ENCODE measurements at places on chromosomes 12 and 14.
A peak's percentile ranks its signal among the peaks of the same experiment; 100 is the strongest.

DNA sequence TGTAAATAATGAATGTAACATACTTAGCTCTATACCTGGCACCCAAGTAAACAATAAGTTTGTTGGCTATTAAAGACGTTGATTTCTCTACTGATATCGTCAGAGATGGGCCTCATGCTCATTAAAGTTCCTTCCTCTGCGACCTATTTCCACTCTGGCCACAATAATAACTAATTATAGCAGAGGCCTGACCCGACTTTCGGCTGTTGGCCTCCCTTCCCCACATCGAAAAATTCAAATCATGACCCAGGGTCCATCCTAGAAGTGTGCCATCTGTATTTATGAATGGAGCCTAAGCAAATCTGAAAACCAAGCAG is 321 bp upstream of the USP30 start:
- DNase-seq, result no peak

DNA sequence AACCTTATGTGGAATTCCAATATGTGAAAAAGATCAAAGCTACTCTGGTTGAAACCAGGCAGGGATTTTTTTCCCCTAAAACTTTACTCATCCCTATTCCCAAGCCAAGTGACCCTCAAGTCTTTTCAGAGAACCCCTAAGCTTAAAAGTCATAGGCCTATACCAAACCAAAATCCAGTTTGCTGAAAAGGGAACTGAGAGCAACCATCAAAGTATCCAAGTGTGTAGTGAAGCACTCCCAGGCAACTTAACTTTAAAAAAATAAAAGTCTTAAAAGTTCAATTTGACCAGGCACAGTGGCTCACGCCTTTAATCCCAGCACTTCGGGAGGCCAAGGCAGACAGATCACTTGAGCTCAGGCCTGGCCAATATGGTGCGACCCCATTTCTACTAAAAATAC is 101.2 kb upstream of the DAAM1 start:
- no peak for DNase-seq

DNA sequence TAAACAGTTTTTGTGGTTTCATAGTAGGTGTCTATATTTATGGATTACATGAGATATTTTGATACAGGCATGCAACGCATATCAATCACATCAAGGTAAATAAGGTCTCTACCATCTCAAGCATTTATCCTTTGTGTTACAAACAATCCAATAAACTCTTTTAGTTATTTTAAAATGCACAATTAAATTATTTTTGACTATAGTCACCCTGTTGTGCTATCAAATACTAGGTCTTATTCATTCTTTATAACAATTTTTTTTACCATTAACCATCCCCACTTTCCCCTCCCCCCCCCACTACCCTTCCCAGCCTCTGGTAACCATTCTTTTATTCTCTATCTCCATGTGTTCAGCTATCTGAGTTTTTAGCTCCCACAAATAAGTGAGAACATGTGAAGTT is 175.7 kb upstream of the FBXO33 start:
- DNase-seq, result no peak

DNA sequence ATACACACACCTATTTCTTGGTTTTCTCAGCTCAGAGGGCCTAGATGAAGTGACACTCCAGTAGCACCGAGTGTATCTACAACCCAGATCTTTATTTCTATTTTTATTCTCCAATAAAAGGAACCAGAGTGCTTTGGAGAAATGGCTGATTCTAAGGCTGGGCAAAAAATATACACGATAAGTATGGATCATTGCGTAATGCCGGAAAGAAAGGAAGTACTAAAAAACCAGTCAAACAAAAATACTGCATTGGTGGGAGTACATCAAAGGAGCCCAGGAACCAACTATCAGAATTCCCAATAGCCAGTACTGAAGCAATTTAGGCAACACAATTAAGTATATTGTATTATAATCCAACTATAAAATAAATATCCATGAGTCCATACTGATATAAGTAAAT is 400.9 kb upstream of the CCDC196 start:
- no peak for DNase-seq

- DNase-seq, result no peak
These were observed 437.8 kb downstream of the NPAS3 start for GRCh38 chr14:33376510-33376909.

DNA sequence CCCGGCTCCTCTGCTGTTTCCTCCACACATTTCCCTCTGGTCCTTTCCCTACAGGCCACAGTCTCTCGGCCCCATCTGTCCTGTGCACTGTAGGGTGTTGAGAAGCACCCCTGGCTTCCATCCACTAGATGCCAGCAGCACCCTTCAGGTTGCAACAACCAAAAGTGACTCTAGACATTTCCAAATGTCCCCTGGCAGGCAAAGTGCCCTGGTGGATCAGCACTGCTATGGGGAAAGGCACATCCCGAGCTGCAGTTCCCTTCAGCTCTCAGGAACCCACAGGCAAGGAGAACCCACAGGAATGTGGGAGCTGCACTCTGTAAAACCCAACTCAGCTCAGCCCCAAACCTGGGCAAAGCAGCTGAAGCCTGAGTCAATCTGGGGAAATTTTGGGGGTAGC is 77.0 kb downstream of the RBM19 start:
- no peak for DNase-seq

- DNase-seq, result peak; percentile 87
These were observed 65.0 kb downstream of the SETD3 start for GRCh38 chr14:99415496-99416281.

- DNase-seq, result no peak
These were observed 77.7 kb upstream of the DBX2 start for GRCh38 chr12:45128637-45129036.

- DNase-seq, result no peak
These were observed 39.3 kb upstream of the CAPRIN2 start for GRCh38 chr12:30794020-30794419.

GRCh38 chr14:69289811-69290520 is 30.0 kb downstream of the GALNT16 start:
- DNase-seq, result no peak

GRCh38 chr14:94638339-94638738 is 26.1 kb downstream of the SERPINA3 start:
- no peak for DNase-seq

- DNase-seq, result no peak
These were observed 314.6 kb downstream of the GRIN2B start for GRCh38 chr12:13666806-13667205.

DNA sequence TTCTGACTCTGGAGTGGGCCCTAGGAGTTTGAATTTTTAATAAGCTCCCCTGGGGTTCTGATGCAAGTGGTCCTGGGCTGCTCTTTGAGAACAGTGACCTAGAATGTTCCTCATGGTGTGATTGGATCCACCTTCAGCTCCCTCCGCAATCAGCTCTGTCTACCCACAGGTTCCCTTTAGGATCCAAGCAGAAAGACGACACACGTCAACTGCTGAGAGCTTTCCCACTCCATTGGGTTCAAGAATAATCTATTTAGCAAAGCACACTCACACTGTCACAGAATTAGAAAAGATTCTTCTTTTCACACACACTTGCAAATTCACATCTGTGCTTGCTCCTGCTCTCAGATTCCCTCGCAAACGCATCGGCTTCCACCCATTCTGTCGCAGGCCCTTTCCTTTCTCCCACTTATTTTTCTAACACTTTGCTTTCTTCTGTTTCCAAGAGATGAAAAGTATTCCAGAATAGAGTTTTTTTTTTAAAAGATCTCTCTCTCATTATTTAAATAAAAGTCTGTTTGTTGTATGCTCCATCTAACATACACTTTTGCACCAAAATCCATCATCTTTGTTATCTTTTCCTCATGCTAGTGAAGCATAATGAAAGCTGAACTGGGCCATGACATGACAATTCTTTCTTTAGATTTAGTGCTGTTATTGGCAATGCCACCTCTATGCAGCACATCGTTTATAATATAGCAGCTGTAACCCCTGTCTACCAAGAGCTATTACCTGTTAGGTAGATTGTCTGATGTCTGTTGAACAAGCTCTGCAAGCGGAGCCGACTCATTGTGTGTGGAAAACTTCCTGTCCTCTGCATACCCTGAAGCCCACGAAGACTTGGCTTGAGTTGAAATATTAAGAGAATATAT is 73.1 kb downstream of the CACNA1C start:
- no peak for DNase-seq

- no peak for DNase-seq
These were observed 17.5 kb upstream of the SCARB1 start for GRCh38 chr12:124881123-124881522.

GRCh38 chr12:130933269-130933995 is 20.3 kb upstream of the ADGRD1 start:
- no peak for DNase-seq

GRCh38 chr14:56774503-56774902 is 35.8 kb downstream of the OTX2 start:
- DNase-seq, result no peak

DNA sequence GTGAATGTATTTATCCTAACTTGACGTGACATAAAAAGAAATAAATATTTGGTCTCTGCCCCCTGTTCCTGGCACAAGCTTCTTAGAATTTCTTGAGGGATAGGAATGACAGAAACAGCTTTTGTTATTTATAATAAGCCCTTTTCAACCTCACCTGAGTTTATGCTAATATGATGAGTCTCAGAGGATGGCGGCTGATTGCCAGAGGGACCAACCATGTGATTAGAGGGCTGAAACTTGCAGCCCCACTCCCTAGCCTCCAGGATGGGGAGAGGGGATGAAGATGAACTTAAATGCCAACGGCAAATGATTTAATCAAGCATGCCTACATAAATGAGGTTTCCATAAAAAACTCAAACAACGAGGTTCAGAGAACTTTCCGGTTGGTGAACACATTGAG is 42.9 kb downstream of the DNAI7 start:
- DNase-seq, result no peak

GRCh38 chr12:47802312-47802711 is 17.4 kb downstream of the HDAC7 start:
- no peak for DNase-seq

DNA sequence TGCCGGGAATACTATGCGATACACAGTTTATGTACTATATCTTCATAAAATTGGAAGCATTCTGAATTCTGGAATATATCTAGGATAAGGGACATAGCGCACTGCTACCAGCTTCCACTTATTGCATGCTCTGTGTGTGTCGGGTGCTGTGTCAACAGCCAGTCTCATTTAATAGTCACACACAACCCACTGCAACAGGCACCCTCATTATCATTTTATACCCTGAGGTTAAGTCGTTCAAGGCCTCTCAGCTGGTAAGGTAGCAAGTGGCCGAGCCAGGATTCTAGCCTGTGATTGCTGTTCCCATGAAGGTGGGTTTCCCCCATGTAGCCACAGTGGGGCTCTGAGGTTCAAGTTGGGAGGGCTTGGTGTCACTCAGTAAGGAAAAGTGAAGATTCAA is 7.0 kb downstream of the PPP1R1A start:
- no peak for DNase-seq

- no peak for DNase-seq
These were observed 26.0 kb downstream of the XRCC3 start for GRCh38 chr14:103688906-103689902.

DNA sequence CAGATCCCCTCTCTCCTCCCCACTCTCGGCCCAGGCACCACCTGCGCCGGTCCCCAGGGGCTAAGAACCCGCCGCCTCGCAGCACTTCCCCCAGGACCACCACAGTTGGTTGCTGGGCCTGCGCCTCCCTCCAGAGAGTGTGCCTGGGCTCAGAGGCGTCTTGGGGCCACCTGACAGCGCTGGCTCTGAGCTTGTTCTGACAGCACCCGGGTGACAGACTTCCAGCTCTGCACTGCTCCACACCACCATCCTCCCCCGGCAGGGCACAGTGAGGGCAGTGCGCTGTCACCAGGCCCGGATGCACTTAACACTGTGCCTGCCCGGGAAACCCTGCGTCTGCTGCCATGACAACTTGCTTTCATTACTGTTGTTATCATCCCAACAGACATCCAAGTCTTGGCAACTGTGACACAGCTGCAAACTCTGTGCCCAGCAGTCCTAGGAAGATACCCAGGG is 6.6 kb downstream of the BRF1 start:
- peak; percentile 73 for DNase-seq

DNA sequence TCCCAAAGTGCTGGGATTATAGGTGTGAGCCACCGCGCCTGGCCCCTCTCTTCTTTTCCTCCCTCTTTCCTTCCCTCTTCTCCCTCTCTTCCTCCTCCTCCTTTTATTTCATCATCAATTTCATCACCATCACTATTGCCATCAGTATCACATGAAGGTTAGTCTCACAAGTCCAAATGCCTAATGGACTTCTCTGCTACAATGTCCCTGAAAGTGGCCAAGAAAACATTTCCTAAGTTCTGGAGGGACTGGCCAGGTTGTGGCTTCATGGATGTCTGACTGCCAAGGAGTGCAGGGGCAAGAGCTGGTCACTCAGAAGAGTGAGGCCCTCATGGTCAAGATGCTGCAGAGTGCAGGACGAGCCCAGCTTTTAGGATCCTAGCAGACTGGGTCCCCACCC is 97.6 kb downstream of the SYNE3 start:
- no peak for DNase-seq

DNA sequence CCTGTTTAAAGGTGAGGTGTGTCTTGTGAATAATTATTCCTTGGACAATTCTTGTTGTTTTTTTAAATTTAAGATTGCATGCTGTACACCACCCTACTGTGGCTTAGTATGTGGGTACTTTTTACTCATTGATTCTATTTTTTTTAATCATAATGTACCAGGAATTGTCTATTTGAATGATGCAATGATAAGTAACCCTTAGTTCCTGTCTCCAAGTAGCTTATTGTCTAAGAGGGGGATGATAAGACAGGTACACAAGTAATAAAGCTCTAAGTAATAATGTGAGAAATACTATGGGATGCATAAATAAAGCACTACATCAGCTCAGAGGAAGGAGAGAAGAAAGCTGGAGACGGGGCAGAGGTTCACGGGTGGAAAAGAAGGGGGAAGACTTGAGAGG is 90.9 kb downstream of the MYRFL start:
- no peak for DNase-seq

- DNase-seq, result no peak
These were observed 18.0 kb upstream of the SMUG1 start for GRCh38 chr12:54206791-54207190.

- DNase-seq, result no peak
These were observed 253.2 kb downstream of the CACNA1C start for GRCh38 chr12:2306012-2306411.

DNA sequence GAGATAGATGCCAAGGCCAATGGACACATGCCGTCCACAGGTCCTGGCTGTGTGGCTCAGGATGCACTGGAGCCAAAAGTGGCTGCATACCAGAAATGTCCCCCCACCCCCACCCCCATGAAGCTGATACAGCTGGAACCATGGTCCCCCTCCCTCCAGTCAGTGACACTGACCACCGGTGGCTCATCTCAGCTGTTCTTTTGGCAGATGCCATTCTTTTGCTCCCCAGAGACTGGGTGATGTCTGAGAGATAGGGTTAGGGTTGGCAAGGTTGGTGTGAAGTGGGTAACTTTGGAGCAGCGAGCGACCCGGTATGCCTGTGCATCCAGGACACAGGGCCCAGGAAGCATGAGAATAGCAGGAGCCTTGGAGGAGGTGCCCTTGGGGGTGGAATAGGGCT is 285.6 kb downstream of the CACNA1C start:
- DNase-seq, result no peak
